ENCODE measurements at places on chromosomes 7 and 10. TPM values are rescaled to one million over a fixed set of nuclear protein-coding genes. Genes with fewer than 3 reads are reported as not detected.

Gene SVOPL
- total RNA-seq: not detected

Gene DDX50
- total RNA-seq: 41.4 TPM

Gene EBLN1
- not detected for total RNA-seq

- DNase-seq: no peak
These were observed 17.2 kb upstream of the FGFR2 start for GRCh38 chr10:121615435-121615793.

- no peak for DNase-seq
These were observed 16.4 kb downstream of the NOD1 start for GRCh38 chr7:30462179-30462578.

DNA sequence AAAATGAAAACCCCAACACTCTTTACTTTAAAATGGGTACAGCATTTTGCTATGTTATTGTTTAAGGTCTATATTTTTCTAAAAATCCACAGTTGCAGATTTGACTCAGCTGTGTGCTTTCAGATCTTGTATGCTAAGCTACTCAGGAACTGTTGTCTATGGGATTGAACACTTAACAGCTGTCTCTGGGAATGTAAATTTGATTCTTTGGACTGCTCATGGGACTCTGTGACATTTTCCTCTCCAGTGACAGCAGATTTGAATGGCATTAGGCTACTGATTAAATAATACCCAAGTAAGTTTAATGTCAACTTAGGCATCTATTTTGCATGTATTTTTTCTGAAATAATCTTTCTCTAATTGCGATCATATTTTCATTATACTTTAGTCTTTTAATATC is 1.7 kb upstream of the CD36 start:
- no peak for DNase-seq

DNA sequence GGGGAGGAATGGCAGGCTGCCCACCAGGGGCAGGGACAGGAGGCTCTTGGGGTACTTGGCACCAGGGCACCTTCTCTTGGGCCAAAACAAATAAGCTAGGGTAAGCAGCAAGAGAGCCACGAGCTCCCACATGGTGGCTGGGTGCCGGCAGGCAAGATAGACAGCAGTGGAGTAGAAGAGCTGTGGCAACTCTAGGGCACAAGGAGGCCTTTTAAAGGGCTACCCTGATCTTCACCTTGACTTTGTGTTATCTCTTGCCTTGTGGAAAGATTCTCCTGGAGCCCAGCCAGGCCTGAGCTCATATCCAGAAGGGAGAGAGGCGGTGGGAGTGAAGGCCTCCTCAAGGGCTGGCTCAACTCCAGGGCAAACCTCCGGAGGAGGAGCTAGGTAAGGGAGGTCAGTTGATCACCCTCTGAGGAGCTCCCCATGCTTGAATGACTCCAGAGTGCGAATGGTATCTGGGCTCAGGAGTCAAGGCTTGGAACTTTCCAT is at the start of gene CYP17A1:
CYP17A1 (minus strand) TSS at position 184 of the 492 bp plus-strand sequence; CDS start at position 132, 52 bp downstream.
- DNase-seq: no peak

DNA sequence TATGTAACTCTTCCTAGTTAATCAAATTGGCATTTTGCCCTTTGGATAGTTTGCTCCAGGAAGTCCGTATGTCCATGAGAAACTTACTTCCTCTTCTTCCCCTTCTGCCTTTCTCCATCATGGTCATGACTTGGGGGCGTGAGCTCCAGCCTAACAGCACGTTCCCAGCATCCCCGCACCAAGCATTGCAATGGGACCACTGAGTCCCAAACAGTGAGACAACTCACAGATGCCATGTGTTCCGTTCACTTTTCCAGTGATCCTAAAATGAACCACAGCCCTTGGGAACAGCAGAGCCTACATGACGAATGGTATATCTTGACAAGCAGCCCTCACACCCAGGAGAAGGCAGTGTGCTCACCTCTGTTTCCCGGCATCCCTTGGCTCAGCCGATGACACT is 10.7 kb downstream of the BTBD16 start:
- DNase-seq: no peak

- peak; percentile 84 for DNase-seq
These were observed 42.7 kb downstream of the PRR15 start for GRCh38 chr7:29606287-29606721.

Measured in PC-3 (cell line).